ENCODE measurements at places on chromosomes 6 and 20. TPM values are rescaled to one million over a fixed set of nuclear protein-coding genes. Genes with fewer than 3 reads are reported as not detected.

GRCh38 chr6:36633915-36634314 lies 39.8 kb downstream of the SRSF3 start:
- no peaks in the 10 kb centered on the region for H3K27me3 ChIP-seq
- no peaks in the 10 kb centered on the region for H3K36me3 ChIP-seq
- H3K27ac ChIP-seq = no peak overlapping the region

DNA sequence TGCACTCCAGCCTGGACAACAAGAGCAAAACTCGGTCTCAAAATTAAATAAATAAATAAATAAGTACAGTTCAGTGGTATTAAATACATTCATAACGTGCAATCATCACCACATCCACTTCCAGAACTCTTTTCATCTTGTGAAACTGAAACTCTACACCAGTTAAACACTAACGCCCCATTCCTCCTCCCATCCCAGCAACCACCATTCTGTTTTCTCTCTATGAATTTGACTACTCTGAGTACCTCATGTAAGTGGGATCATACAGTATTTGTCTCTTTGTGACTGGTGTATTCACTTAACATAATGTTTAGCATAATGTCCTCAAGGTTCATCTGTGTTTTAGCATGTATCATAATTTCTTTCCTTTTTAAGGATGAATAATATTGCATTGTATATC lies 29.1 kb upstream of the SCML4 start:
- H3K4me1 ChIP-seq = no peaks in the 10 kb centered on the region
- DNase-seq = no peak
- H3K4me3 ChIP-seq = no peak overlapping the region
- H3K27ac ChIP-seq = no peak overlapping the region
- H3K27me3 ChIP-seq = no peaks in the 10 kb centered on the region

- H3K36me3 ChIP-seq = no peaks in the 10 kb centered on the region
- no peaks in the 10 kb centered on the region for H3K4me1 ChIP-seq
- DNase-seq = no peak
- H3K4me3 ChIP-seq = no peak overlapping the region
- no peak overlapping the region for H3K27ac ChIP-seq
These were observed 229.7 kb upstream of the MOCS1 start for GRCh38 chr6:40163924-40164323.

DNA sequence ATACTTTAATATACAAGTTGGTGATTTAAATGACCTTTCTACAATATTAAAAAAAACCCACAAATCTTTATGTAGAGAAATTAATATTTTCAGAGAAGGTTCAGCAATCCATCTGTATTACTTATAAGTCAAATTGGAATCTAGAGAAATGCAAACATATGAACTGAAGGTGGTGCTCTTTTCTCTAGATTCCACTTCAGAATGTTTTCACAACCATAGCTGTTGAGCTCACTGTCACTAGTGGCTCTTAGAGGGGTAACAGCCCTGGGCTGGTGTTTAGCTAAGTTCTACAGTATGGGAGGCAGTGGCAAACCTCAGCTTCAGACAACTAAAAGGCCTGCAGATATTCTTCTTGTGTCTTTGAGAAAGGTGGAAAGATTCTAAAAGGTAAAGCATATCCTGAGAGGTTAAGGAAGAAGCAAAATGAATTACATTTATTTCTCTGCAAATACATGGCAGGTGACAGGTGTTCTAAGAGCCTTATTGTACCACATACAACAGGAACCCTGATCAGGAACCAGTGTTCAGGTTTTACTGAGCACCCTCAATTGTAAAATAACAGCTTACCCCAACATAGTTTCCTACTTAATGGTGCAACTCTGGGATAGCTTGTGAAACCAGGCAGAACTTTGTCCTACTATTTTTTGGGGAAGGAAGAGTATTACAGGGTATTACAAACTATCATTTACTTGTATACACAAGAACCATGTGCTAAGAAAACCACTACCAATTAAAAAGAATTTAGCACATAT lies 56.6 kb upstream of the SAMHD1 start:
- H3K27me3 ChIP-seq = no peaks in the 10 kb centered on the region
- H3K4me1 ChIP-seq = no peaks in the 10 kb centered on the region
- no peak for DNase-seq
- H3K4me3 ChIP-seq = no peak overlapping the region
- H3K36me3 ChIP-seq = no peaks in the 10 kb centered on the region

- peaks cover 8% of the 10 kb centered on the region for H3K36me3 ChIP-seq
- no peaks in the 10 kb centered on the region for H3K27me3 ChIP-seq
- no peak for DNase-seq
- H3K4me3 ChIP-seq = no peak overlapping the region
These were observed 7.3 kb upstream of the PRPH2 start for GRCh38 chr6:42729731-42730130.

DNA sequence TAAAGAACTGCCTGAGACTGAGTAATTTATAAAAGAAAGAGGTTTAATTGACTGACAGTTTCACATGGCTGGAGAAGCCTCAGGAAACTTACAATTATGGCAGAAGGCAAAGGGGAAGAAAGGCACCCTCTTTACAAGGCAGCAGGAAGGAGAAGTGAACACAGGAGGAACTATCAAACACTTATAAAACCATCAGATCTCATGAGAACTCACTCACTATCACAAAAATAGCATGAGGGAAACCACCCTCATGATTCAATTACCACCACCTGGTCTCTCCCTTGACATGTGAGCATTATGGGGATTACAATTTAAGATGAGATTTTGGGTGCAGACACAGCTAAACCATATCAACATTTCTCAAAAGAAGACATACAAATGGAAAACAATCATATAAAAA lies 266.3 kb downstream of the EPM2A start:
- H3K4me1 ChIP-seq = no peaks in the 10 kb centered on the region
- DNase-seq = no peak
- no peak overlapping the region for H3K4me3 ChIP-seq
- H3K36me3 ChIP-seq = no peaks in the 10 kb centered on the region
- H3K27me3 ChIP-seq = no peaks in the 10 kb centered on the region
- H3K27ac ChIP-seq = no peak overlapping the region

- H3K4me3 ChIP-seq = no peak overlapping the region
- H3K36me3 ChIP-seq = no peaks in the 10 kb centered on the region
- H3K27ac ChIP-seq = no peak overlapping the region
These were observed 241.9 kb upstream of the ZFP64 start for GRCh38 chr20:52433326-52434040.

DNA sequence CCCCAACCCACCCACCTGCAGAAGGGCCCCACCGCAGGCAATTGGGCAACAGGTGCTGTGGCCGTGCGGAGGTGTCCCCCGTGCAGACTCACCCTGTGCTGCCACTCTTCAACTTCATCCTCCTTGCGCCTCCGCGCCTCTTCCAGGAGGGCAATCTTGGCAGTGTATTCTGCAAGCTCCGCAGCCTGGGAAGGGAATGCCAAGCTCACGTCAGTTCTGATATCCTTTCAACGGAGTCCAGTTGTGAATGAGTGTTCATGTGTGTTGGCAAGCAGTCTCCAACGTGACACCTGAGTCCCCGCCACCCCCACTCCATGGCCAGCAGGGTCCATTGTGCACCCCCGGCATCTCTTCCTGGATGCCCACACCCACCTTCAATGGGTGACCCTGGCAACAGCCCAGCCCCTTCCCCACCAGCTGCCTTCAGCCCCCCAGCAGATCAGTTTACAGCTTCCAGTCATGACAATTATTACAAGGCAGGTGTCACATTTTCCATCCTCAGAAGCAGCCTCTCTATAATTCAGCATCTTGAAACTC lies 49.9 kb downstream of the EZR start:
- peak overlapping the region; percentile 31 for H3K4me3 ChIP-seq
- H3K27me3 ChIP-seq = no peaks in the 10 kb centered on the region
- peak overlapping the region; percentile 57 for H3K27ac ChIP-seq
- DNase-seq = no peak

TCF21 gene
- not detected for total RNA-seq

DEFB118 gene
- not detected for total RNA-seq

CYP24A1 gene
- 665 TPM for total RNA-seq

All from Calu3 (cell line).